ENCODE measurements at places on chromosomes 3 and 15. TPM values are rescaled to one million over a fixed set of nuclear protein-coding genes. Genes with fewer than 3 reads are reported as not detected.

The GABRB3 gene
- total RNA-seq = 5.5 TPM

The STIMATE gene
- total RNA-seq = 42.4 TPM

- DNase-seq = no peak
Measured at GRCh38 chr3:73471986-73472787, 152.6 kb downstream of the PDZRN3 start.

DNA sequence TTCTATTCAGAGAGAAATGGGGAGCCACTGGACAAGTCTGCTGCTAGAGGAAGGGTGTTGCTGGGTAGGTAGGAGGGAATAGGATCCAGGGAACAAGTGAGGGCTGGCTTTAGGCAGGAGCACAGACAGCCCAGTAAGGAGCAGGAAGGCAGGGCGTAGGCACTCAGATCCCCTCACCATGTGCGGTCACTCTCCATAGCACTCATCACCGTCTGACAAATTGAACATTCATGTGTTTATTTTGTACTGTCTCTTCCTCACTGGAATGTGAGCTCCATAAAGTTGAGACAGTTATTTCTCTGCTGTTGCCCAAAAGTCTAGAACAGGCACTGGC lies 24.2 kb upstream of the LRRC34 start:
- DNase-seq = no peak

The GOLGA8T gene
- total RNA-seq = not detected

- DNase-seq = no peak
Measured at GRCh38 chr3:142275856-142276255, 50.5 kb upstream of the GK5 start.

The CCDC33 gene
- 5.9 TPM for total RNA-seq

The ACY1 gene
- total RNA-seq = 20.6 TPM

The GADL1 gene
- not detected for total RNA-seq

The ANKRD34C gene
- total RNA-seq = not detected

The CCDC13 gene
- total RNA-seq = 2.5 TPM

GRCh38 chr3:37770336-37770735 lies 91.3 kb upstream of the CTDSPL start:
- DNase-seq = no peak

- no peak for DNase-seq
Measured at GRCh38 chr3:31592764-31593163, 60.0 kb downstream of the STT3B start.

The BCHE gene
- 5.8 TPM for total RNA-seq

DNA sequence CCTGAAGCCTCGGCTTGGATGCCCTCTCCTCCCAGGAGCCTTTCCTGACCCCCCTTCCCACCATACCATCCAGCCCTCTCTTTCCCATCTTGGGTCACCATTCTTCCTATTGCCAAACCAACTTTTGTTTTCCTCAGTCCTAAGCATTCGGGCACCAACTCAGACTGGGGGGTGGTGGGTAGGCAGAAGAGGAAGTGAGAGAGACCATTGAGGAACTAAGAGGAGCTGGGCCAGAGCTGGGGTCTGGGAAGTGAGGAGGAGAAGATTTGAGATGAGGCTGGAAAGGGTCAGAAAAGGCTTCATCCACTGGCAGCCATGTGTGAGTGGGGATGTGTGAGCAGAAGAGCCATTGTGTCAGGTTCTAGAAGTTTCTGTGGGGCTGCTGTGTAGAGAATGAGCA lies 37.7 kb downstream of the TKT start:
- DNase-seq = peak; percentile 47

GRCh38 chr3:177057768-177058167 lies 139.5 kb downstream of the TBL1XR1 start:
- no peak for DNase-seq

DNA sequence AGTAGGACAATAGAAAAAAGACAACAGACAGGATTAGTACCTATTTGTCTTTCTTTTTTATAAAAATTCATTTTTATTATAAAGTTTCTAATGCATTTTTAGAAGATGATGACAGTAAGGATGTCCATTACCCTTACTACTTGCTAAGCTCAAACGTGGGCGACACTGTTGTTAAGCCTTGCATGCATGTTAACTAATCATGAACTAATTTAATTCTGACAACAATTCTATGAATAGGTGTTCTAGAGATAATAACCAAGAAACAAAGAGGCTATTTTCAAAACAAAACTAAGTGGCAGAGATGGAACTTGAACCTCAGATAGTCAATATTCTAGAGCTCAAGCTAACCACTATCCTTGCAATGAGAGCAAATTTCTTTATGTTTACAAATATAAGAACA lies 247.9 kb downstream of the GBE1 start:
- DNase-seq = no peak

The TRMT10C gene
- 17.4 TPM for total RNA-seq

GRCh38 chr3:42369304-42369703 lies 41.1 kb downstream of the LYZL4 start:
- DNase-seq = no peak

DNA sequence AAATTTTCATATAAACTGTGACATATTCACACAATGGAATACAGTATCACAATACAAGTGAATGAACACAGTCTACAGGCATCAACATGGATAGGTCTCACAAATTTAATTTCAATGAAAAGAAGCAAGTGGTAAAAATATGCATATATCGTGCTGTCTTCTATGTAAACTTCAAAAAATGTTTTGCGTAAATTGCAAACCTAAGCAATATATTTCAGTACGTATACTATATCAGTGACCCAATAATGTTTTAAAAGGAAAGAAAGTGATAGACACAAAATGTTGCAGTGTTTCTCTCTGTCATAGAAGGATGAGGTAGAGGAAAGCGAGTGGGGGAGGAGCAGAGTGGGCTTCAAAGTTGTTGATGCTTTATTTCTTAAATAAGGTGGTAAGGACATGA lies 468.4 kb upstream of the CNTN3 start:
- DNase-seq = no peak

GRCh38 chr3:183534249-183534648 lies 21.3 kb downstream of the KLHL6 start:
- no peak for DNase-seq

The SMCO1 gene
- not detected for total RNA-seq

DNA sequence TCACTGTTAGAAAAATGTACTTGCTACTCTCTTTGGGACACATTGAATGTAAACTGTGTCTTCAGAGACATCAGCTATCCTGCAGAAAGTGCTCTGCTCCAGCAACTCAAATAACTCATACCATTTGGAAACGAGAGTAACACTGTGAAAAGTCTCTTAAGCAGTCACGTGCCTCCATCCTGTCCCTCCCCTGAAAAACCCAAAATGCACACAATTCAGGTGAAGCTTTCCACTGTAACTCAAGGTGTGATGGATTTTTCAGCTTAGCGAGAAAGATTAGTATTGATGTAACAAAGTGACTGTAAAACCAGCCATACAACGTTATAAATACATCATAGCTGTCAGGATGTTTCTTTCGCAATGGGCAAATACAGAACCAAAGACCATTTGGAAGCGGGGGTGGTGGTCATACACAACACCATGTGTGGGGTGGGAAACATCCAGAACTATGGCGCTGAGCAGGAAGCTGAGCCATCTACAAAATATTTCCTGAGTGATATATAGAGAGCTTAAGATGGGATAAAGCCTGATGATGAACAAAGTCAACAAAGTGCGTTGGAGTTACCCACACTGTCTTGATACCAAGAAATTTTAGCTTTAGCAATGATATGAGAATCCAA lies 332.3 kb downstream of the FOXP1 start:
- no peak for DNase-seq
